ENCODE measurements at places on chromosomes 12 and 14.

GRCh38 chr14:70934502-70935134 lies 27.4 kb downstream of the PCNX1 start:
- H3K4me3 ChIP-seq = peak overlapping the region; percentile 38
- H3K27ac ChIP-seq = peak overlapping the region; percentile 56
- H3K36me3 ChIP-seq = no peaks in the 10 kb centered on the region
- DNase-seq = peak; percentile 34
- peaks cover 14% of the 10 kb centered on the region for H3K4me1 ChIP-seq

- peaks cover 40% of the 10 kb centered on the region for H3K4me1 ChIP-seq
- peaks cover 4% of the 10 kb centered on the region for H3K36me3 ChIP-seq
- peak overlapping the region; percentile 54 for H3K4me3 ChIP-seq
- H3K27me3 ChIP-seq = no peaks in the 10 kb centered on the region
- peak overlapping the region; percentile 93 for H3K27ac ChIP-seq
- peak; percentile 90 for DNase-seq
These were observed 117.7 kb downstream of the PRKCH start for GRCh38 chr14:61438860-61439765.

DNA sequence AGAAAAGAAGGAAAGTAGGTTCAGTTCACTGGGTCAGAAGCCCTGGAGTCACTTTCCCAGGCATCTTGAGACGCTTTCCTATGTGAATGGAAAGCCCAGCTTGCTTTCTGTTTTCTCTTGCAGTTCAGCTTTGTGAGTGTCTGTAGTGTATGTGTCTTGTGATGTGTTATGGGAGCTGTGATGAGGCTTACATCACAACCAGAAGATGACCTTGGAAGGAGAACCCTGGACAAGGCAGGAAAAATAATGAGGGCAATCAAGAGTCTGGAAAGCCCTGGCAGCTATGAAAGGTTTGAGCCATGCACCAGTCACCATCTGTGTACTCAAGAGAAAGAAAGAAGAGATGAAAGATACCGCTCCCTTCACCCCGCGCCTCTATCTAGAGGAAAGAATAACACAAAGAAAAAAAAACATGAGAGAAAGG lies 35.2 kb upstream of the PTGR2 start:
- no peak for DNase-seq
- no peak overlapping the region for H3K27ac ChIP-seq
- no peaks in the 10 kb centered on the region for H3K27me3 ChIP-seq
- H3K36me3 ChIP-seq = no peaks in the 10 kb centered on the region
- H3K4me3 ChIP-seq = no peak overlapping the region

DNA sequence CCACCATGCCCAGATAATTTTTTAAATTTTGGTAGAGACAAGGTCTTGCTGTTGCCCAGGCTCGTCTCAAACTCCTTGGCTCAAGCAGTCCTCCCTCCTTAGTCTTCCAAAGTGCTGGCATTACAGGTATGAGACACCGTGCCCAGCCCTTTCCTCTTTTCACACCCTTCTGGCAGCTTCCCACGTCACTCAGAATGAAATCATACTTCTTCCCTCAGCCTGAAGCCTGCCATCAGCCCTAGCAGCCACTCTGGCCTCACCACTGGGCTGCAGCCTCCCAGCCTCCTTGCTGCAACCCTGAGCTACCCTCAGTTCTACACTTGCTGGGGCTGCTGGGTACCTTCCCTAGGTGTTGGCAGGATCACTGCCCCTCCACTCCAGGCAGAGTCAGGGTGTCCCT lies 18.2 kb downstream of the ANKRD9 start:
- no peak overlapping the region for H3K27ac ChIP-seq
- no peaks in the 10 kb centered on the region for H3K4me1 ChIP-seq
- H3K36me3 ChIP-seq = no peaks in the 10 kb centered on the region
- no peaks in the 10 kb centered on the region for H3K27me3 ChIP-seq
- no peak overlapping the region for H3K4me3 ChIP-seq

GRCh38 chr12:2166696-2167095 lies 113.9 kb downstream of the CACNA1C start:
- H3K27ac ChIP-seq = no peak overlapping the region
- no peak overlapping the region for H3K4me3 ChIP-seq
- no peak for DNase-seq

GRCh38 chr14:89455412-89455811 lies 38.4 kb upstream of the FOXN3 start:
- no peak overlapping the region for H3K4me3 ChIP-seq
- no peak overlapping the region for H3K27ac ChIP-seq

GRCh38 chr12:12714276-12715021 lies 2.7 kb upstream of the CDKN1B start:
- peak overlapping the region; percentile 97 for H3K27ac ChIP-seq
- no peaks in the 10 kb centered on the region for H3K27me3 ChIP-seq
- H3K4me3 ChIP-seq = peak overlapping the region; percentile 97

DNA sequence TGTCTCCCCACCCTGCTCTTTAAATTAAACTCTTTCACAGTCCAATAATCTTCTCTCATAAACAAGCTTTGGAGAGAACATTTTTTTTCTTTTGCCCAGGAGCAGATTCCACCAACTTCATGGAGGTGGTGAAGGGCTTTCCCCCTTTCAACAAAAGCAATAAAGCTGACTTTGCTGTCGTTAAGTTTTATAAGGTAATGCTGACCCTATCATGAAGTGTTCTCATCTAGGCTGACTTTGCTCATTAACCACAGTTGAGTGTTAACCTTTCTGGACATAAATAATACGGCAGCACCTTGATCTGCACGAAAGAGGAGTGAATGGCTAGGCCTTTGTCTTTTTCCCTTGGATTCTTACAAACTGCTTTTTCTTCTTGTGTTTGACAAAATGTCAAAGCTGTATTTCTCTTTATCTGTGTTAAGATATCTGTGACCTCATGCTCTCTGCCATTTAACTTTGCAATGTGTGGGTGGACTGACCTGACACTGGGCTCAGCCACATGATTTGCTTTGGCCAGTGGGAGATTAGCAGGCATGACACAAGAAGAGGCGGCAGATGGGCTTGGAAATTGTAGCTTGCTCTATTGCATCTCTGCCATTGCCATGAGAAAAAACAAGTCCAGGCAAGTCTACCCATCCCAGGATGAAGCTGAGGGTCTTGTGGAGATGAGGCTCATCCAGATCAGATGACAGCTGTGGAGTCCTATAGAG lies 470.9 kb upstream of the CCDC196 start:
- DNase-seq = no peak
- H3K36me3 ChIP-seq = no peaks in the 10 kb centered on the region
- H3K4me3 ChIP-seq = no peak overlapping the region
- H3K4me1 ChIP-seq = no peaks in the 10 kb centered on the region

GRCh38 chr14:26389646-26390508 lies 208.0 kb downstream of the NOVA1 start:
- DNase-seq = no peak
- H3K36me3 ChIP-seq = no peaks in the 10 kb centered on the region
- no peaks in the 10 kb centered on the region for H3K27me3 ChIP-seq
- no peak overlapping the region for H3K4me3 ChIP-seq
- H3K4me1 ChIP-seq = no peaks in the 10 kb centered on the region
- no peak overlapping the region for H3K27ac ChIP-seq

- no peak overlapping the region for H3K27ac ChIP-seq
- H3K27me3 ChIP-seq = no peaks in the 10 kb centered on the region
- peaks cover 9% of the 10 kb centered on the region for H3K4me1 ChIP-seq
- no peaks in the 10 kb centered on the region for H3K36me3 ChIP-seq
- DNase-seq = peak; percentile 26
These were observed 87.4 kb downstream of the OTOGL start for GRCh38 chr12:80186727-80187217.

GRCh38 chr12:51886021-51886710 lies 1.7 kb upstream of the ANKRD33 start:
- DNase-seq = no peak
- no peak overlapping the region for H3K27ac ChIP-seq
- no peaks in the 10 kb centered on the region for H3K27me3 ChIP-seq
- no peaks in the 10 kb centered on the region for H3K4me1 ChIP-seq
- no peak overlapping the region for H3K4me3 ChIP-seq
- no peaks in the 10 kb centered on the region for H3K36me3 ChIP-seq

DNA sequence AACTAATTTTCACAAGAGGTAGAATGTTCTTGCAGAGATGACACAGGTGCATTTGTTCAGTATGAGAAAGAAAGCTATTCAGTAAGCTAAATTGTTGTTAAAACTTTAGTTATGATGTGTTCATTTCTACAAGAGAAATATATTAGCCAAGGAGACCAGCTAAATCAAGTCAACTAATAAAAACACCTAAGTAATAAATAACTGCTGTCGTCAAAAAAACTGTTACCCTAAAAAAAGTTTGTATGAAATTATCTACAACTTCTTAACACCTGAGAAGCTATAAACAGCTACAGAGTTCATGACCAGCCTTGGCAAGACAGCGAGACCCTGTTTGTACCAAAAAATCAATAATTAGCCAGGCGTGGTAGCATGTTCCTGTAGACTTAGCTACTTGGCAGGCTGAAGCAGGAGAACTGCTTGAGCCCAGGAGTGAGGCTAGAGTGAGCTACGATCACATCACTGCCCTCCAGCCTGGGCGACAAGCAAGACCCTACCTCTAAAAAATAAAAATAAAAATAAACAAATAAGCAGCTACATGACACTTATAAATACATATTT lies 67.6 kb upstream of the AP4S1 start:
- peaks cover 18% of the 10 kb centered on the region for H3K4me1 ChIP-seq
- no peaks in the 10 kb centered on the region for H3K27me3 ChIP-seq
- DNase-seq = peak; percentile 21
- no peak overlapping the region for H3K4me3 ChIP-seq
- peak overlapping the region; percentile 35 for H3K27ac ChIP-seq

DNA sequence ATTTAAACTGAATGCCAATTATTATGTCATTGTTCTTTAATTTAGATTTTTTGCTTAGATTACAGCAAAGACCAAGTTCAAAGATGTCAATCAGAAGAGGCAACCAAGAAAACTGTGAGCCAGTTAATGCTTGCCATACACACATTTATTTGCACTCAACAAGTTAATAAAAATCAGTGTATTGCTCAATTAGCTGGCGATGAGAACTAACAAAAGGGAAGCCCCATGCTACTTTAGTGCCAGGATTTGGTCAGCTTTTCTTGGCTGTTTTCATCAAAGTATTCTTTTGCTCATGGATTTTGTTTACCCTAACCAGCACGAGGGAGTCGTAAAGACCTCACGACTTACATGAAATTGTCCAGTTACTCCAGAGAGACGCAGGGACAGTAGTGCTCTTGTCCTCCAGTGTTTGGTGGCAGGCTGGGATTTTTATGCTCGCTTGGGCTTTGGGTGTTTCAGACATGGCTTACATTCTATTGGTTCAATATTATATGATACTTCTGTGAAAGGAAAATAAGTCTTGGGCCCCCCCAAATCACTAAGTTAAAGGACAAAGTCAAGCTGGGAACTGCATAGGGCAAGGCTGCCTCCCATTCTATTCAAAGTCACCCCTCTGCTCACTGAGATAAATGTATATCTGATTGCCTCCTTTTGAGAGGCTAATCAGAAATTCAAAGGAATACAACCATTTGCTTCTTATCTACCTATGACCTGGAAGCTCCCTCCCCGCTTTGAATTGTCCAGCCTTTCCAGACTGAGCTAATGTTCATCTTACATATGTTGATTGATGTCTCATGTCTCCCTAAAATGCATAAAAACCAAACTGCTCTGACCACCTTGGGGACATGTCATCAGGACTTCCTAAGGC lies 7.4 kb upstream of the B4GALNT1 start:
- H3K4me1 ChIP-seq = no peaks in the 10 kb centered on the region
- no peaks in the 10 kb centered on the region for H3K36me3 ChIP-seq
- H3K27me3 ChIP-seq = no peaks in the 10 kb centered on the region
- no peak overlapping the region for H3K4me3 ChIP-seq
- DNase-seq = no peak
- H3K27ac ChIP-seq = no peak overlapping the region

DNA sequence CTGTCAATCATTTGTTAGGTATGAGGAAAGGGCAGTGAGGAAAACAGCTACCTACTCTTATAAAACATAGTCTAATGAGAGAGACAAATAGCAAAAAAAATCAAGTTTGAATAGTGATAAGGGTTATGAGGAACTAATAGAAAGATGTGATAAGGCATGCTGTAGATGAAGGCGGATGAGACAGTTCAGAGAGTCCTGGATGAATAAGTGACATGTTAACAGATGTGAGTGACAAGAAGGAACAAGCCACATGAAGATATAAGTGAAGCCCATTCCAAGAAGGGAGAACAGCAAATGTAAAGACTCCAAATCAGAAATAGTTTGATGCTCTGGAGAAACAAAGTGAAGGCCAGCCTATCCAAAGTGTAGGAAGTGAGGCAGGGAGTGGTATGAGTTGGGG lies 154.1 kb upstream of the SYT10 start:
- H3K36me3 ChIP-seq = no peaks in the 10 kb centered on the region
- H3K27me3 ChIP-seq = no peaks in the 10 kb centered on the region
- no peaks in the 10 kb centered on the region for H3K4me1 ChIP-seq
- no peak for DNase-seq
- H3K4me3 ChIP-seq = no peak overlapping the region

DNA sequence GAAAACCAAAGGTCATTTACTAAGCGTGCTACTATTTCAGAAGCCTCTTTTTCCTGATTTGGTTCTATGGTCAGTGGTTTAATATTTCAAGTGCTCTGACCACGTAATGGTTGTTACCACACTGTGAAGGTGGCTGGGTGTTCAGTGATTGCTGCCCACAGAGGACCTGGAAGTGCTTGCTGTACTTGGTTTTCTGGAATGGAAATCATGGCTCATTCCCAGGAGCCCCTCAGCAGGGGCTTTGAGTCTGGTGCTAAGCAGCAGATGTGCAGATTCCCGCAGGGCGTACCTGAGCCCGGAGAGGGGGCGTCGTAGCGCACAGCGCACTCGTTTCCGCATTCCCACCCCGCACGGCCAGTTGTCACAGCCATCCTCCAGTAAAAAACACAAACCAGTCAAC lies 50.5 kb downstream of the TRAF3 start:
- peaks cover 21% of the 10 kb centered on the region for H3K36me3 ChIP-seq
- no peak overlapping the region for H3K27ac ChIP-seq
- H3K27me3 ChIP-seq = no peaks in the 10 kb centered on the region
- no peak overlapping the region for H3K4me3 ChIP-seq
- DNase-seq = no peak

GRCh38 chr14:61620130-61620946 lies 75.0 kb upstream of the HIF1A start:
- no peaks in the 10 kb centered on the region for H3K36me3 ChIP-seq
- no peak overlapping the region for H3K27ac ChIP-seq
- H3K27me3 ChIP-seq = no peaks in the 10 kb centered on the region
- peaks cover 2% of the 10 kb centered on the region for H3K4me1 ChIP-seq

GRCh38 chr12:83335748-83336147 lies 649.0 kb downstream of the TMTC2 start:
- H3K4me3 ChIP-seq = no peak overlapping the region
- H3K27ac ChIP-seq = no peak overlapping the region
- DNase-seq = no peak
- no peaks in the 10 kb centered on the region for H3K4me1 ChIP-seq
- no peaks in the 10 kb centered on the region for H3K27me3 ChIP-seq

GRCh38 chr12:73308747-73309146 lies 1036.6 kb downstream of the TRHDE start:
- H3K4me3 ChIP-seq = no peak overlapping the region
- H3K27me3 ChIP-seq = no peaks in the 10 kb centered on the region
- DNase-seq = no peak
- H3K4me1 ChIP-seq = no peaks in the 10 kb centered on the region
- H3K27ac ChIP-seq = no peak overlapping the region

- H3K36me3 ChIP-seq = no peaks in the 10 kb centered on the region
- H3K27ac ChIP-seq = no peak overlapping the region
- no peak for DNase-seq
- no peaks in the 10 kb centered on the region for H3K27me3 ChIP-seq
- H3K4me3 ChIP-seq = no peak overlapping the region
- no peaks in the 10 kb centered on the region for H3K4me1 ChIP-seq
These were observed 390.6 kb downstream of the PRKD1 start for GRCh38 chr14:29536886-29537511.

Measured in GM12878 (cell line).